ENCODE measurements at places on chromosomes 4 and X.
A peak's percentile ranks its signal among the peaks of the same experiment; 100 is the strongest.

DNA sequence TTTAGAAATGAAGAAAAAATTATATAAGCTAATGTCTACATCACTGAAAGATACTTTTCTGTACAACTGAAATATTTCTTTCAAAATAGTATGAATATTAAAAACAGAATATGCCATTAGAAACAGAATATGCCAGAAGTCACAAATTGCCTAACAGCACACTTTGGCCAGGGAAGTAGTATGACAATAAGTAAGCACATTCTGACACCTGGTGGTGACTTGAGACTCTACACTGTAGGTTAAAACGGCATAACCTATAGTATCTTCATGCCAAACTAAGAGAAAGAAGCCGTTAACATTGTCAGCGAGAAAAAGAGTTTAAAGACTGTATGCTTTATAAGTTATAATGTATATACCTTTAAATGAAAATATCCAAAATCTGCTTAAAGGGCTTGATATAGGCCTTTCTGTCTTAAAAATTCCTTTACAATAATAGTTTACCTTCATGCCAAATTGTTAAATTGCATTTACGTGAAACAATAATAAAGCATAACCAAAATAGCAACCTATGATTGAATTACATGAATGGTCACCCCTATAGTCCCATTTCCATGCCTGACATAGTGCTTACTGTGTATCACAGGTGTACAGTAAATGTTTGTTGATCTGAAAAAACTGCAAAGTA is 32.8 kb downstream of the FAM13A start:
- DNase-seq, result peak; percentile 27

- no peak for DNase-seq
These were observed 6.6 kb upstream of the HNRNPD start for GRCh38 chr4:82380344-82380743.

GRCh38 chr4:2630556-2631273 is 94.3 kb downstream of the FAM193A start:
- no peak for DNase-seq

- DNase-seq, result no peak
These were observed 632.0 kb downstream of the IQCM start for GRCh38 chr4:149183638-149184037.

- DNase-seq, result no peak
These were observed at the start of gene TASL for GRCh38 chrX:30577362-30577991. Gene TASL (minus strand): TSS chrX:30577766. CDS start chrX:30560355, 17,411 bp downstream.

DNA sequence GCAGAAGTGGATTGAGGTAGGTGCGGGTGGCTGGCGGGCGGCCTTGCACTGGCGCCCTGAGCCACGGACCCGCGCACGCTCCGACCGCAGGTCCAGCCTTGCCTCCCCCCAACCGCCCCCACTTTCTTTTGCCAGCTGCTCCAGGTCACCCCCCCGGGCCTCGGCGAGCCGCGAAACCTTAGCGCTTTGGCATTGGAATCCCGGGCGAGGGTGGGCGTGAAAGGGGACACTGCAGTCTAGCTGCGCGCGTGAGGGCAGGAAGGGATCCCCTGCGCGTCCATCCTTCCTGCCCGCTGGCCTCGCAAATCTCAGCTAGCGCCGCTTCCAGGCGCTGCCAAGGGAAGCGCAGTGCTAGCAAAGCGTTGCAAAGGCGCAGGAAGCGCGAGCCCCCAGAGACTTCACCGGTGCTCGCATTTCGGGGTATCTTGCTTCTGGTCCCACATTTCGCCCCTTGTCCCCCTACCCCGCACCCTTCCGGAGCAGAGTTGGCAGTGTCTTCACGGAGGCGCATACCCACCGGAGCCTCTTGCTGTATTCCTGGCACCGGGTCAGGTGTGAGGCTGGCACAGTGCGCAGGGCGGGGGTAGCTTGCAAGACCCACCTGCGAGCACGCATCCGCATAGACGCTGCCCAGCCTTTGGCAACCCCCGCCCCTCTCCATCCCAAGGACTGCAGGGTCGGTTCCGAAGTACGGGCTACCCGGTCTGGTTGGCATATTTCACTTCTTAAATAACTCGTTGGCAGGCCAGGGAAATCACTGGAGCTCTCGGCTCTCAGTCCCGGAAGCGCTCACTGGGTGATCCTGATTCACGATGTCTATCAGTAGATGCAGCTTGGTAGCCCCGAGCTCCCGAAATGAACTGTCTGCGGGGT is 104.4 kb downstream of the UCHL1 start:
- DNase-seq, result no peak

DNA sequence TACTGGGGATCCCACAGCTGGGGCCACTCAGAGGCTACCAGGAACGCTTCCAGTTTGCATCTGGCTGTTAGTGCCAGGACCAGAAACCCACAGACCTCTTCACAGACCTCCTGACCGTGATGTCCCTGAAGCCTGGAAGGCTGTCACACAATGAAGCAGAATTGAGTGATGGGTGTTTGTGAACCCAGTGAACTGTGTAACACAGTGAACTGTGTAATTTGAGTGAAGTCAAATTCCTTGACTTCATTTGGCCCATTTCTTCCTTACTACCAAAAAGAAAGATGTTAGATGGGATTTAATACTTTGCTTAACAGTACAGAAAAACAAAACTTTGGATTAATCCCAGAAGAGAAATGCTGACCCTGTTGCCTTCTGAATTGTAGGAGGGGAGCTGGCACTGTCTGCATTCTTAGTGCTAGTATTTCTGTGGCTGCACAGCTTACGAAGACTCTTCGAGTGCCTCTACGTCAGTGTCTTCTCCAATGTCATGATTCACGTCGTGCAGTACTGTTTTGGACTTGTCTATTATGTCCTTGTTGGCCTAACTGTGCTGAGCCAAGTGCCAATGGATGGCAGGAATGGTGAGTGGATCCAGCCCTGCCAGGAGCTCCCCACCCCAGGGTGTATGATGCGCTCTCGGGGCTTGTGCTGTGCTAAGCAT is 17.8 kb downstream of the SRD5A3 start:
- DNase-seq, result no peak

DNA sequence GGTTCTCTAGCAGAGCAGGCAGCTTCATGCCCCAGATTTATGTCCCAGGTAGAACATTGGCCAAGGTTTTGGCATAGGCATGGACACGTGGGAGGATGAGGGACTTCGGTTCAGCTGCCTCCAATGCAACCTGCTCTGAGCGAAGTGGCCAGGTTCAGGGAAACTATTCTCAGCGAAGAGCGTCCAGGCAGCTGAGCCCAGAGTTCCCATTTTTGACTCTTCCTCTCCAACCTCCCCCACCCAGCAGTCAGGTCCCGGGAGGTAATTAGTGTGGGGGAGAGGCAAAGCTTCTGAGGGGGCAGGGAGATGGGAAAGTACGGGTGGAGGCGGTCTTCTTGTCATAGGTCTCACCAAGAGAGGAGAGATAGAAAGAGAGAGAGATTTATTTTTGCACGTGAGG is 1.0 kb downstream of the GABRA4 start:
- no peak for DNase-seq

- no peak for DNase-seq
These were observed 1841.0 kb upstream of the PCDH7 start for GRCh38 chr4:28879178-28879577.
